ENCODE measurements at places on chromosomes 13 and 19.

DNA sequence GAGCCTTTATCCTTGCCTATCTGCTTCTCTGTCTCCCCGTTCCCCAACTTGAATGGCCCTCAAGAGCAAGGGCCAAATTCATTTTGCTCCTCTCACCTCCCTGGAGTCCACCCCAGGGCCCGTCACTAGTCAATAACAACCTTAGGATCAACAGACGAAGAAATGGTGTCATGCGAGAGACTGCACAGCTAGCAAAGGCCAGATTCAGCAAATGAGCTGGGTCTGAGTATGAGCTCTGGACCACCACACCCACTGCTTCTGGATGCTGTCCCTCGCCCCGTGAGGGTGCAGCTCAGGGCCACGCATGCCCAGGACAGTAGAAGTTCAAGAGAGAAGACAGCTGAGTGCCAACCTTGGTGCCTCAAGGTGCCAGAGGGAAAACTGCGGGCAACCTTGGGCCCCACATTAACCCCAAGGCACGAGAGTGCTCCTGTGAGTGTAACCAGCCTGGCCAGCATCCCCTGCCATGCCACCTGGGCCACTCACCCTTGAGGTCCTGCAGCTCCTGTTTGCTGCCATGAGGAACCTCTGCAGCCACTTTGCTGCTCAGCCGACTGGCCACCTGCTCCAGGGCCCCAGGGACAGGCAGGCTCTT lies 11.8 kb upstream of the AKAP8L start:
- DNase-seq, result no peak

- DNase-seq, result no peak
Measured at GRCh38 chr13:105902396-105902795, 633.1 kb downstream of the EFNB2 start.

- DNase-seq, result peak; percentile 82
Measured at GRCh38 chr13:30673669-30674521, 56.2 kb downstream of the USPL1 start.

GRCh38 chr13:32638739-32639138 lies 52.5 kb downstream of the PDS5B start:
- no peak for DNase-seq

DNA sequence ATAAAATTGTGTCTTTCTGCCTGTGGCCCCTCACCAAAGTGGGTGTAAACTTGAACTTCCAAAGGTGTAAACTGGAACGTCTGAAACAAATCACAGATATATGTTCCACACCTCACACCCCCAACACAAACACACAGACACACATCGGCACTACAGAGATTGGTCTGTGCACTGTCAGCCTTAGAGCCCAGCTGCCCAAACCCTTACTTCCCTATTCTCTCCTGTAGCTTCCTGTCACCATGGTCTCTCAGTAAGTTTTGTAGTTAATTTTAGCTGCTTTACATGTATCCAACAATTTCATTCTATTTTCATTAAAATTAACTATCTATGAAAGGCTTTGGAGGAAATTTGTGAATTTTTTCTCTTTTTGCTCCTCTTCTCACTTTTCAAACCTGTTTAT lies 5.4 kb downstream of the TM9SF2 start:
- no peak for DNase-seq

DNA sequence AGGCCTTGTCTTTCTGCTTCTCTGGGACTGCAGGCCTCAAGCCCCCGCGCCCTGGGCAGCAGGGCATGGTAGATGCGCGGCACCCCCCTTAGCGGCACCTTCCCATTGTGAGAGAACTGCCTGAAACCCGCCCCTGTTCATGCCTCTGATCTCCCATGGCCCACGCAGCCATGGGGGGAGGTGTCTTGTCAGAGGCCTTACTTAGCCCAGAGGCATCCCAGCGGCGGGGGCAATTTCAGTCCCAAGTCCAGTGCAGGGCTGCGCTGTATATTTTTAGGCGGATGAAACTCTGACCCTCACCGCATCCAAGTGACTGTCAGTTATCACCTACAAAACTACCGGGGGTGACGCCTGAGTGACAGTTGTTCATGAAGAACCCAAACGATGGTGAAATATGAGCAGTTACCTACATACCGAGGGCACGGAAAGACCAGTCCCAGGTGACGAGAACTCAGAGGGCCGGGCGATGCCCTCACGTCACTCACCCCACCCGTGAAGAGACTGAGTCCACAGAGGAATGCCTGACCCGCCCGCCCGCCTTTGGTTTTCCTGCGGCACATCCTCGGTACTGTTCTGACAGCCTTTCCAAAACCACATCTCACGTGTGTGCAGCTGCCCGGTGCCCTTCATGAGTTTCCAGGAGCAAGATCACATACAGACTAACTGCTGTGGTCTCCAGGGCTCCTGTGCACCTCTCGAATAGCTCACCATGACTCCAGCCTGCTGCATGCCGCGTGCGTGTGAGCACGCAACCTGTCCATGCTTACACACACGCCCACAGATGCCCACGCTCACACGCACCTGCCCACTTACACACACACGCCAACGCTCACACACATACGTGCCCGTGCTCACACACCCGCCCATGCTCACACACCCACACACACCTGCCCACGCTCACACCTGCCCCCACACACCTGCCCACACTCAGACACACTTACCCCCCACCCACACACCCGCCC lies 14.4 kb downstream of the IL17D start:
- DNase-seq, result no peak

DNA sequence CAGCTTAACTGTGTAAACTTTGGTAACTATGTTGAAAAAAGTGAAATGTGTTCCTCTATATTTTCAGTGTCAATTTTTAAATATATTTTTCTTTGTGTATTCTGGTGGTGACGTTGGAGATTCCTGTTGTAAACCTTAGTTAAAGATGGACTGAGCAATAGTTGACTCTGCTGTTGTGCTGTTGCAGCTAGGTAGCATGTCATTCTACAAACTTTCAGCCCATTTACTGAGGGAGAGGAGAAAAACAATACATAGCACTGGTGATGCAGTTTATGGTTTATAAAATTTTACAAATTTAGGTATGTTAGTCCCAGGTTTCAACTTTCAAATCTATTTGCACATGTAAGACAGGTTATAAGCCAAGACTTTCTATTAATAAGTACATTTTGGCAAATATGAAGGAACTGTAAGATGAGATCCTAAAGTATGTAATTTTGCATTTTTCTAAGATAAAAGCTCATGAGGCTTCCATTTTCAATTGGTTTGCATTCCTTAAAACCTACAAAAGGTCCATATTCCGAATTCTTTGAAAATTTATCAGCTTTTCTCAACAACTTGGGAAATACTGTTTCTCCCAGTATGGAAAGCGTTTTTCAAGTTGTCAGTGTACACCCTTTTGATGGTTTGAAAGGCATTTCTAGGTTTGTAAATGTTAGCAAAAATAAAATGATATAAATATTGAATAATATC lies 1.5 kb downstream of the NDFIP2 start:
- DNase-seq, result no peak

DNA sequence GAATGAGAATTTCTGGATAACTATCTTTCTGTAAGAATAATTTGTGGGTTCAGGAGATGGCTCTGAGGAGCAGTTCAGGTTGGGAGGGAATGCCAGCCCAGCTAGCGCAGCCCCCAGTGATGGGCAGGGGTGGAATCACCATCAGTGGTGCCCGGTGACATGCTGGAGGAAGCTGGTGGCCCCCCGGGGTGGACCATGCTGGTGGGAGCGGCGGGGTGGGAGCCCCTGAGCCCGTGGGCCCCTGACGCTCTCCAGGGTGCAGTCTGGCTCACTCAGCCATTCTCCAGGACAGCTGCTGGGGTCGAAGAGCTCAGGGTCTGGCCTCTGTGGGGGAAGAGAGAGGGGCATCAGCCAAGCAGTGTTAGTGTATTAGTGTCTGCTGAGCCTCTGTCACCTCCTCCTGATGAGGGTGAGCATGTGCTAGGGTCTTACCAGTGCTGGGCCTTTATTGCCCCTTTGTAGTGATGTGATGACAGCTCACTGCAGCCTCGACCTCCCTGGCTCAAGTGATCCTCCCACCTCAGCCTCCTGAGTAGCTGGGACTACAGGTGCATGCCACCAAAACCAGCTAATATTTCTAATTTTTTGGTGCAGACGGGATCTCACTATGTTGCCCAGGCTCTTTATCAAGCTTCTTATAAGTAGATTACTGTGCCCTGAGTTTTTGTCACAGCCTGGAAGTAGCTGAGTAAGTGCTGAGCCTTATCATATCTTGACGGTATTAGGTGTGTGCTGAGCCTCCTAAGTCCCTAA lies 10.4 kb downstream of the HIPK4 start:
- DNase-seq, result no peak

- DNase-seq, result no peak
Measured at GRCh38 chr13:81375709-81376108, 1034.8 kb upstream of the SPRY2 start.

DNA sequence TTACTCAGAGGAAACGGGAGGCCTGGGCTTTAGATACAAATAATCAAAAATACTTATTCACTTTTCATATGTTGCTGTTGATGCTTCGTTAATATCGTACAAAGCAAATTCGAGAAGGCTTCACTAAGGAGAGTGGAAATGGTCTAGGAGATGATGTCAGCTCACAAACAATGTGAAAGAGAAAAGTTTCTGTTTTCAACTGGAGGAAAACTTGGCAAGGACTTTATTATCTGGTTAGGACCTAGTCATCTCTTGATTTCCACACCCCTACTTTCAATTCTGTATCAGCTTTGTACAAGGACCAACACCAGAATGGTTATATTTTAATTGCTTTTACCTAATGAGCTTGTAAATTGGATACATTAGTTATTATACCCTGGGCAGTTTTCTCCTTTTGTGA lies 88.0 kb downstream of the SLC10A2 start:
- DNase-seq, result no peak

- DNase-seq, result no peak
Measured at GRCh38 chr19:1526979-1527649, 3.2 kb downstream of the PLK5 start.
